ENCODE measurements at places on chromosomes 6 and 20.

DNA sequence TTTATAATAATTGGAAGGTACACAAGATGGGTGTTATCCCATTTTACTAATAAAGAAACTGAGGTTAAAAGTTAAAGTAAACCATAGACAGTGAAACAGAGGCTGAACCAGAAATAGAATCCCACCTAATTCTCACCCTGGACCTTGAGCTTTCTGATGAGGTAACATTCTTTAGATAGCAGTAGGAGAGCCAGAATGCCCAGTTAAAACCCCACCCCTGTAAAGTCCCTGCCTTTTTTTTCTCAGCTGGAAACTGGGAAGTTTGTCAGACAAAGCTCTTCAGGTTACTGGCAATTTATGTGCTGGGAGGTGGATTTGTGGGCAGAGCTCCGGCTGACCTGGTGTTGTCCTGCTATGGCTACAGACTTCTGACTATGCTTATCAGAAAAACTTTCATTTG is 1.9 kb upstream of the MCHR2 start:
- no peak for DNase-seq

- DNase-seq = no peak
Measured at GRCh38 chr6:36656441-36656840, 22.1 kb upstream of the CDKN1A start.

GRCh38 chr6:155782320-155782731 is 326.7 kb upstream of the NOX3 start:
- DNase-seq = no peak

- DNase-seq = no peak
Measured at GRCh38 chr6:149368065-149368464, 32.0 kb upstream of the SUMO4 start.

GRCh38 chr6:135499441-135500340 is 2.2 kb upstream of the AHI1 start:
- no peak for DNase-seq

DNA sequence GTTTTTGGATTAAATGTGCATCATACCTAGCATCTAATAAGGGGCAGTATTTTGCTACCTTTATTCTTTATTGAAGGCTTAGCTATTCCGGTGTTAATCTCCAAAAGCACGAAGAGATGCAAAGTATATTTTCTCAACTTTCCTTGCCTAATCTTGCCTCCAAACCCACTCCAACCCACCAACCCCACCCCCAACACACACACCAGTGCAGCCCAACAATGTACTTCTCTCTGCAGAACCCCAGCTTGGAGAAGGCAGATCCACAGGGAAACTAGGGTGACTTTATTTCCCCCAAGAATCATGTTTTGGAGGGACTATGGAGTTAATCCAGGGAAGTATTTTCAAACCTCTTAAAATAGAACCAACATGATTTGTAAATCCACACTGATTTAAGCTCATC is 73.6 kb downstream of the ZMYND8 start:
- DNase-seq = no peak

GRCh38 chr6:76707630-76708029 is 635.2 kb upstream of the IMPG1 start:
- no peak for DNase-seq
